GM06990 (cell line): ENCODE measurements at places on chromosomes 12 and 14.
A peak's percentile ranks its signal among the peaks of the same experiment; 100 is the strongest.

- DNase-seq, result peak; percentile 75
Measured at GRCh38 chr12:48925304-48926011, at the start of gene FKBP11. FKBP11 (minus strand) TSS chr12:48925492; CDS start chr12:48925428, 64 bp downstream.

GRCh38 chr12:3431686-3432085 lies 59.3 kb upstream of the PRMT8 start:
- no peak for DNase-seq

DNA sequence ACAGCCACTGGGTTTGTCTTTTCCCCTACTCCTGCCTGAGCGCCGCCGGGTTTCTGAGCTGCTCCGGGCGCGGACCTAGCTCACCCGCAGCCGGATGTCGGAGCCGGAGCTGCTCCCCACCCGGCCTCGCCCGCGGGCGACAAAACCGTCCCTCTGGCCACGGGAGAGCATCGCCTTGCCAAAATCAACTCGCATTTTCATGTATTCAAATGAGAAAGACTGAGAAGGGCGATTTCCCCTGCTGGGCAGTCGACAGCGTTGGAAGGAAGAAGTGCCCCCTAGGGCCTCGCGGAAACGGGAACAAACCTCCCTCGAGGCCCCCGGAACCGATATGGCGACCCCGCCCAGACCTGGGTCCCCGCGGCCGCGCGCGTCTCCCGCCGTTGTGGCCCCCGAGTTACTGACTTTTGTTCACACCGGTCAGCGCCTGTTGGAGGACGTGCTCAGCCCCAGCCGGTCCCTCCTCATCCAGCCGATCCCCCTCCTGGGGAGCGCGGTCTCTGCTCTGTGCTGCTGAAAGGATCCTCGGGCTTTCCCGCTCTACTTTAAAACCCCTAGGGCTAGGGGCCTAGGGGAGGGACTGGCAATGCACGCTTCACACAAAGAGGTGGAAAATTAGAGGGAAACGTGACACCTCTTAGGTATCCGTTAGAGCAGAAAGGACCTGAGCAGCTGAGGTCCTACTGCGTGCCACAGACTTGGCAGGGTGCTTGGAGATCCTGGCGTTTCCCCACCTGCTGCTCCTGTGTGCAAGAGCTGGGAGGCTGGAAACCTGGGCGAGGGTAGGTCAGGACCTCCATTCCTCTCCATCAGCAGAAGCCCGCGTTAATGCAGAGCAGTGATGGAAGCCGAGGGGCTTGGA lies 4.3 kb downstream of the TTC6 start:
- DNase-seq, result no peak

GRCh38 chr12:55762646-55763045 lies 19.7 kb downstream of the GDF11 start:
- no peak for DNase-seq

- no peak for DNase-seq
Measured at GRCh38 chr12:23063206-23063605, 438.2 kb downstream of the ETNK1 start.

- no peak for DNase-seq
Measured at GRCh38 chr14:21213652-21214051, 55.6 kb downstream of the HNRNPC start.

- no peak for DNase-seq
Measured at GRCh38 chr14:23137813-23138535, 18.9 kb upstream of the CEBPE start.

DNA sequence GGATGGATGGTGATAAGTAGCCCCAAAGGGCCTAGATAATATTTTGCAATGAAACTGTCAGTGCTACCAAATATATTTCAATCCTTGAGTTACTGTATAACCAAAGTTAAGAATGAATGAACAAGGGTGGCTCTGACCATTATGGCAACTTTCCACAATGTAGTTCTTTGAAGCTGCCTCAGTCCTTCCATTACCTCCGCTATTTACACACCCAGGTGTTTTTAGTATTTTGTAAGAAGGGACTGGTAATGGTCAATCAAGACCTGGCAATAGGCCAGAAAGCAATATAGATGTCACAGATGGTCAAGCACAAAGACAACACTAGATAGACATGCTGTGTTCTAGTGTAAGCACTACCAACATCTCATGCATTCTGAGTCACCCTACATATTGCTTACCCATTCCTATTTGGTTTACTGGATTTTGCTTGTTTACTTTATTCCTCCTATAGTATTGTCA lies 16.3 kb downstream of the DUSP16 start:
- DNase-seq, result no peak

- no peak for DNase-seq
Measured at GRCh38 chr12:131134523-131135310, 181.0 kb downstream of the ADGRD1 start.

GRCh38 chr14:71703477-71703876 lies 228.8 kb upstream of the RGS6 start:
- no peak for DNase-seq

DNA sequence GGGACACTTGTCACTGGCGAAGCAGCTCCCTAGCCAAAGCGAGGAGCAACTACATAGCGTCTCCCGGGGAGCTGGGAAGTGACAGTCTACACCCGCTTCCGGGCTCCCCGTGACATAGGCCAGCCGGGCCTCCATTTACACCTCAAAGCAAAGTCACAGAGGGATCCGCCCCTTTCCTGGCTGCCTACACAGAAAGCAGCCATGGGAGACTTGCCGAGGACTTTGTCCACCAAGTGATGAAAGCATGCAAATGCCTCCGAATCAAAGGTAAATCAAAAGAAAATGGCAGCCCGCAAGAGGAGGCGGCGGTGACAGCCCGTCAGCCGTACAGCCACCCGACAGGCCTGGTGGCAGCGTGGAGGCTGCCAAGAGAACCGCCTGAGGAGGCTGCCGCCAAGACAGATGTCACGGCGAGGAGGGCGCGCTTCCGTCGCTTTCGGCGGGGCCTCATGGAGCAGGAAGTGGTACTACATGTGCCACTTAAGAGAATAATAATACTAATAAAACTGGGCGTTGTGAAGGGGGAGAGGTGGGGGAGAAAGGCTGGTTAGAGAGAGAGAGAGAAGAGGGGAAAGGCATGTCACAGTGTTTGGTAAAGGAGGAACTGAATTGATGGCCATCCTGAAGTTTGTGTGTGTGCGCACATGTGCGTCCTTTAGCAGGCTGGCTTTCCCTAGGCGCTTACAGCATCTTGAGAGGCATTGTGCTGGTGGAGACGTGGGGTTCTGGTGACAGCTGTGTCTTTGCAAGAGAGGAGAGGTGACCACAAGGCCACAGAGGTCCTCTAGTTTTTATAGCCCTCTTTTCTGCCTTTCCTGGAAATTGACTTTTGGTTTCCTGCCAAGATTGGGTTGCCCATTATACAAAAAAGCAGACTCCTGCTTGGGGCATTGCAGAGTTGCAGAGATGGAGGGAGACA lies 661.7 kb downstream of the VRK1 start:
- peak; percentile 48 for DNase-seq

- DNase-seq, result no peak
Measured at GRCh38 chr12:112386726-112387125, 4.5 kb upstream of the HECTD4 start.

DNA sequence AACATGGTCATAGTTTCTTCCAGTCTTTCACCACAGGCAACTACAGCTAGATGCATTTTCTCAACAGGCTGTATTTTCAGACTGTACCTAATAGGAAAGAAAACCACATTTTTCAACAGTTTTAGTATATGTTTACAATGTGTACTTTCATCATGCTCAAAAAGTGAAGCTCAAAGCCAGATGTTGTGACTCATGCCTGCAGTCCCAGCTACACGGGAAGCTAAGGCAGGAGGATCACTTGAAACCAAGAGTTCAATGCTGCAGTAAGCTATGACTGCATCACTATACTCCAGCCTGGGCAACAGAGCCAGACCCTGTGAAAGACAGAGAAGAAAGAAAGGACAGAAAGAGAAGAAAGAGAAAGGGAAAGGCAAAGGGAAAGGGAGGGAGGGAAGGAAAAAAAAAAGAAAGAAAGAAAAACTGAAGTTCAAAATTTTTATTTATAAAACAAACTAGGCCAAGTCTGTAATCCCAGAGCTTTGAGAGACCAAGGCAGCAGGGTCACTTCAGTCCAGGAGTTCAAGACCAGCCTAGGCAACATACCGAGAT lies 25.5 kb downstream of the GXYLT1 start:
- DNase-seq, result no peak

- DNase-seq, result no peak
Measured at GRCh38 chr12:102596031-102596430, 115.7 kb upstream of the IGF1 start.

DNA sequence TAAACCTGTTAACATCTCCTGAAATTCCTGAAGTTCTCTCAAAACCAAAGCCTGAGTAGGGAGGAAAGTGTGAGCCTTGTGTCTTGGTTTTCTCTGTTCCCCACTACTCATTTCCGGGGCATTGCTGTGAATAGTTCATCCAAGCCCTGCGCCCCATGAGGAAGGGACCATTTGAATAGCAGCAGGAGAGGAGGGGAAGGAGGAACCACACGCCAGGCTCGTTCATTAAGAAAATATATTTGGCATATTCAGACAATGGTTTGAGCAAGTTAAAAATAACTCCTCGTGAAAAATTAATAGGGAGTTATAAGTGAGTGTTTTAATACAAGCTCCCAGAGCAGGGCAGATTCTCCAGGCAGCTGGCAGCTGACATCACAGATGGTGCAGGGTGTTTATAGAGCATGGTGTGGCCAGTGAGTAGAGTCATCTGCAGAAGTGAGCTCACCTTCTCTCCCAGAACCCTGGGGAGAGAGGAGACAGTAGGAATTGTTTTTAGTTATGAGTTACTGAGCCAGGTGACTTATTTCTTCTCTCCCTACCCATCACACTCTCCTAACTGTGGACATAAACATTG lies 29.5 kb upstream of the CISTR start:
- DNase-seq, result no peak
